CD4-positive, alpha-beta memory T cell (primary cell): ENCODE measurements at places on chromosomes 5 and 9. TPM values are rescaled to one million over a fixed set of nuclear protein-coding genes. Genes with fewer than 3 reads are reported as not detected.
A peak's percentile ranks its signal among the peaks of the same experiment; 100 is the strongest.

The CER1 gene
- total RNA-seq = not detected

DNA sequence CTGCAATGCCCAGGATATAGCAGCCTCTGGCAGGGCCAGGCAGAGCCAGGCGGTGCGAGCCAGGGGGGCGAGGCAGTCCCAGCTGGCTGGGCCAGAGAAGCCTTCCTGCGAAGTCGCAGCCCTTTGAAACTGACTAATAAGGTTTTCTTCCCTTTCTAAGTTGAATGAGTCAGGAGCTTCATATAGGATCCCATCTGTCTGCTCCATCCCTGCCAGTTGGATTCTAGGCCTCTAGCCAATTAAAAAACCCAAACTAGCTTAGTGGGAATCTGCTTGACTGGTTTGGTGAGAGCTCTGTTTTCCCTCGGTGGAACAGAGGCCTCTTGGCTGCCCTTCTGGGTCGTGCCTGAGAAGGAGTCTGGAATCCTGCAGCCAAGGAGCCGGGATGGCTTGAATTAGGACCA, 70.1 kb upstream of the RAPGEF1 start:
- no peak overlapping the region for H3K27ac ChIP-seq
- no peaks in the 10 kb centered on the region for H3K4me1 ChIP-seq
- no peaks in the 10 kb centered on the region for H3K27me3 ChIP-seq
- H3K4me3 ChIP-seq = no peak overlapping the region
- DNase-seq = no peak
- H3K36me3 ChIP-seq = no peaks in the 10 kb centered on the region

- DNase-seq = no peak
- no peak overlapping the region for H3K4me3 ChIP-seq
- H3K27ac ChIP-seq = no peak overlapping the region
- H3K36me3 ChIP-seq = no peaks in the 10 kb centered on the region
- H3K27me3 ChIP-seq = no peaks in the 10 kb centered on the region
- H3K4me1 ChIP-seq = no peaks in the 10 kb centered on the region
These were observed 773.4 kb downstream of the BRINP1 start for GRCh38 chr9:118595719-118596305.

DNA sequence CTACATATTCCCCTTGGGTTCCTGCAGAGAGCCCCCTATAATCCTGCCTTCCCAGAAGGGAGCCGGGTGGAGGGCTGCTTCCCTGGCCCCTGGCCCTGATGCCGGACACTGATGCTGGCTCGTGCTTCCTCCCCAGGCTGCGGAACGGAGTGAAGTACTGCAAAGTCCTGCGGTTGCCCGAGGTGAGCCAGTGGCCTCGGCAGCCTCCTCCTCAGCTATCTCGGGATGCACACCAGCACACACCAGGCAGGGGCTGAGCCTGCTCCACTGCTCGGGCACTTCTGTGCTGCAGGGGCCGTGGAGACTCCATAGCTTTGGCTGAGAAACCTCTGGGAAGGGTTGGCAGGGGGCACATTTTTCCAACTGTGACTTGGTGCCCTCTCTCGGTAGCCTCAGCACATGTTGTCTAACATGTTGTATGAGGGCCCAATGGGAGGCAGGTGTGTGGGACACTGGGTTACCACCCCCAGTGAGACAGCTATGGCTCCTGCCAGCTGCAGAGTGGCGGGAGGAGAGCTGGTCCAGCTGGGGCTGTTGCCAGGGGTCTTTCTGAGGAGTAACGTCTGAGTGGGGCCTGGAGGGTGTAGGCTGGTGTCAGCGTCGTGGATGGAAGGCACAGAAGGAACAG, 38.4 kb downstream of the USP20 start:
- H3K36me3 ChIP-seq = peaks cover 33% of the 10 kb centered on the region
- H3K4me3 ChIP-seq = no peak overlapping the region
- no peaks in the 10 kb centered on the region for H3K27me3 ChIP-seq
- H3K27ac ChIP-seq = no peak overlapping the region
- peaks cover 54% of the 10 kb centered on the region for H3K4me1 ChIP-seq

- H3K4me3 ChIP-seq = no peak overlapping the region
These were observed 180.9 kb downstream of the MED10 start for GRCh38 chr5:6197427-6197826.

The NTNG2 gene
- total RNA-seq = 5.9 TPM

GRCh38 chr9:131273856-131274673, 2.2 kb downstream of the FAM78A start:
- no peak for DNase-seq
- peak overlapping the region; percentile 91 for H3K4me3 ChIP-seq

The RUSC2 gene
- total RNA-seq = 0.50 TPM

DNA sequence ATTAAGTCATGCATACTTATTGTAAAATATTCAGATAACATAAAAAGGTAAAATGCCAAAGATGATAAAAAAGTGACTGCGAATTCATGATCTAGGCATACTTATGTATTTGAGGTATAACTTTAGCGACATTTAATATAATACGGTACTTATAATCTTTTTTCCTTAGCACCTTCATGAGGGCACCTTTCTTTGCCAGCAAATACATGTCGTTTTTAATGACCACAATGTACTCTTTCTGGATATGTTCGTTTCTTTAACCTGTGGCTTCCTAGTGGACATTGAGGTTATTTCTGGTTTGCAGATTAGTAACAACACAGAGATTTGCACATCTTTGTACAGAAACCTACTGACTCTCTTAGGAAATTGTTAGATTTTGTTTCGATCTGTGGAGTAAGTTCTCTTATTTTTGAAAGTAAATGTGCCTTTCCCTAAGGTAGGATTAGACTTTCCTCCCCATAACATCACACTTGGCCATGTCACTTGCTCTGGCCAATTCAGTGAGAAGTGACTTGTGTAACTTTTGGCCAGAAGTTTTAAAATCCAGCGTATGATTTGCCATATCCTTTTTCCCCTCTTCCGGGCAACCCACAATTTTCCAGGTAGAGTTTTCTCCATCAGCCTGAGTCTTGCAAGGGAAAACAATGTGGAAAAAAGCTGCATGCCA, 24.4 kb downstream of the ANKRD33B start:
- peaks cover 5% of the 10 kb centered on the region for H3K4me1 ChIP-seq
- no peaks in the 10 kb centered on the region for H3K27me3 ChIP-seq
- DNase-seq = no peak
- no peak overlapping the region for H3K4me3 ChIP-seq
- no peak overlapping the region for H3K27ac ChIP-seq

GRCh38 chr5:91142819-91143218, 240.3 kb downstream of the ARRDC3 start:
- no peak overlapping the region for H3K27ac ChIP-seq
- H3K4me3 ChIP-seq = no peak overlapping the region
- H3K36me3 ChIP-seq = no peaks in the 10 kb centered on the region
- no peaks in the 10 kb centered on the region for H3K4me1 ChIP-seq

The BARHL1 gene
- not detected for total RNA-seq

The PCDHGA6 gene
- 0.50 TPM for total RNA-seq

GRCh38 chr5:103526164-103526915, 36.2 kb downstream of the NUDT12 start:
- H3K4me1 ChIP-seq = no peaks in the 10 kb centered on the region
- H3K27ac ChIP-seq = no peak overlapping the region
- H3K27me3 ChIP-seq = no peaks in the 10 kb centered on the region
- DNase-seq = no peak

GRCh38 chr5:9724707-9725106, 94.6 kb upstream of the TAS2R1 start:
- H3K4me3 ChIP-seq = no peak overlapping the region
- no peaks in the 10 kb centered on the region for H3K27me3 ChIP-seq
- H3K27ac ChIP-seq = no peak overlapping the region
- DNase-seq = no peak
- H3K4me1 ChIP-seq = no peaks in the 10 kb centered on the region
- H3K36me3 ChIP-seq = no peaks in the 10 kb centered on the region
